ENCODE measurements at places on chromosomes 6 and 20.

DNA sequence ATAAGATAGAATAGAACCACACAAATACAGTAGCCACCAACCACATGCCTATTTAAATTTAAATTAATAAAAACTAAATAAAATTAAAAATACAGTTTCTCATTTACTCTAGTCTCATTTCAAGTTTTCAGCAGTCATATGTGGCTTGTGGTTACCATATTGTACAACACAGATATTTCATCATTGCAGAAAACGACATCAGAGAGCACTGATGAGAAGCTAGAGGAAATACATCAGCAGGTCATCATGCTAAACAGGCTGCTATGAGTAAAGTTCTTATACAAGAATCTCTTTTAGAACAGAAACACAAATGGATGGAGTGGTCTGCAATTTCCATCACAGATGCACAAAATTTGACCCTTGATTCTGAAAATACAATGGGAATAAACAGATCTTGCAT lies 36.6 kb downstream of the TBC1D32 start:
- DNase-seq, result no peak

DNA sequence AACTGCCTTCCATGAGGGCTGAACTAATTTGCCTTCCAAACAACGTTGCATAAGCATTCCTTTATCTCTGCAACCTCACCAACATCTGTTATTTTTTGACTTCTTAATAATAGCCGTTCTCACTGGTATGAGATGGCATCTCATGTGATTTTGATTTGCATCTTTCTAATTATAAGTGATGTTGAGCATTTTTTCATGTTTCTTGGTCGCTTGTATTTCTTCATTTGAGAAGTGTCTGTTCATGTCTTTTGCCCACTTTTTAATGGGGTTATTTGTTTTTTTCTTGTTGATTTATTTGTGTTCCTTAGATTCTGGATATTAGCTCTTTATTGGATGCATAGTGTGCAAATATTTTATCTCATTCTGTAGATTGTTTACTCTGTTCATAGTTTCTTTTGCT lies 46.4 kb downstream of the TNFAIP3 start:
- no peak for DNase-seq

GRCh38 chr6:80438772-80439171 lies 332.3 kb downstream of the BCKDHB start:
- no peak for DNase-seq

GRCh38 chr6:53962646-53963045 lies 148.6 kb upstream of the MLIP start:
- DNase-seq, result no peak

GRCh38 chr6:156875062-156875461 lies 97.9 kb downstream of the ARID1B start:
- DNase-seq, result no peak

DNA sequence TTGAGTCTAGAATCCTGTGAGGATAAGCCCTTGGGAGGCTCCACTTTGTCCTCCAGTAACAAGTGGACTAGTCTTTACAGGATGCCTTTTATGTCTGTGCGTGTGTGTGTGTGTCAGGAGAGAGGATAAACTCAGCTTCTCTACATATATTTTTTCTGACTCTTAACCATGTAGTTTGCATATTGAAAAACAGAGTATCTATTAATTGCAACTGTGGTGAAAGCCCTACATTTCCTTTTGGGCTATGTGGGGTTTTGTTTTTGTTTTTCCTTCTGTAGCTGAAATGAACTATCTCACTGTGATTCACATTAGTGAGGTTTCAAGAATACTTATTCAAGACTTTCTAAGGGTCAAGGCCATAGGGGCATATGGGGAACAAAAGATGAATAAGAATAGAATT lies 17.7 kb downstream of the TPBG start:
- no peak for DNase-seq

- no peak for DNase-seq
These were observed 66.8 kb upstream of the BTBD3 start for GRCh38 chr20:11850901-11851300.
